ENCODE measurements at places on chromosomes 2 and 18.
A peak's percentile ranks its signal among the peaks of the same experiment; 100 is the strongest.

DNA sequence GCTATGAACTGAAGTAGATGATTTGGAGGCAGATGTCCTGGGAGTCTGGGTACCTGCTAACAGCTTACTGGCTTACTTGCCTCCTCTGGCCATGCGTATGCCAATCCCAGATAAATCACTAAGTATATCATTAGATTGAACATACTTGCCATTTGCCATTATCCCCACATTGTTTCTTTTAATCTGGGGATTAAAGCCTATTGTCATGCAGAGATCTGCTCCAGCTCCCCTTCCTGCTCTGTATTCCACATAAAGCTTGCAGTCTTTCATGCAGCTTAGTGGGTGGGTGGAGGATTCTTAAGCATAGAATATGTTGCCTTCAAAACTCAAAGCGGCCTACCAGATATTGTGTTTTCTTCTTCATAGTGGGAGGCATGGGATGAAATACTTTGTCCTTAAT, 311.8 kb upstream of the MMADHC start:
- H3K36me3 ChIP-seq, result no peaks in the 10 kb centered on the region
- H3K27ac ChIP-seq, result no peak overlapping the region
- no peak overlapping the region for H3K4me3 ChIP-seq
- no peaks in the 10 kb centered on the region for H3K27me3 ChIP-seq

DNA sequence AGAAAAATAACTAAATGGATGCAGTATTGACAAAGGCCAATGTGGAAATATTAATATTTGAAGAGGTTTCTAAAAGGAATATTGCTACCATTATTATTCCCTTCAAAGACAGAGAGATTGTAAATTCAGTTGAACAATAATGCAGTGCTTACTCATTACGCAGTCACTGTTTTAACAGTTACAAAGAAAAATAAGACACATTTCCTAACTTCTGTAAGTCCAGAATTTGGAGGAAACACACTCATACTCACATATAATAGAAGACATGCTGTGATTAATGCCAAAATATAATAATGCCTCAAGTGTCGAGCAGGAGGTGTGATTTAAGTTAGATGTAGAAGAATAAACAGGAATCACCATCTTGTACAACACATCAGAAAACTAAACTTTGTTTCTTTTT, 389.2 kb downstream of the FBXO15 start:
- no peaks in the 10 kb centered on the region for H3K36me3 ChIP-seq
- DNase-seq, result no peak
- no peaks in the 10 kb centered on the region for H3K27me3 ChIP-seq
- H3K4me1 ChIP-seq, result no peaks in the 10 kb centered on the region
- no peak overlapping the region for H3K4me3 ChIP-seq
- no peak overlapping the region for H3K27ac ChIP-seq

GRCh38 chr2:29129586-29130281, 14.5 kb downstream of the CLIP4 start:
- H3K4me3 ChIP-seq, result no peak overlapping the region
- DNase-seq, result no peak
- H3K27ac ChIP-seq, result no peak overlapping the region
- H3K36me3 ChIP-seq, result peaks cover 7% of the 10 kb centered on the region
- no peaks in the 10 kb centered on the region for H3K4me1 ChIP-seq
- H3K27me3 ChIP-seq, result no peaks in the 10 kb centered on the region

DNA sequence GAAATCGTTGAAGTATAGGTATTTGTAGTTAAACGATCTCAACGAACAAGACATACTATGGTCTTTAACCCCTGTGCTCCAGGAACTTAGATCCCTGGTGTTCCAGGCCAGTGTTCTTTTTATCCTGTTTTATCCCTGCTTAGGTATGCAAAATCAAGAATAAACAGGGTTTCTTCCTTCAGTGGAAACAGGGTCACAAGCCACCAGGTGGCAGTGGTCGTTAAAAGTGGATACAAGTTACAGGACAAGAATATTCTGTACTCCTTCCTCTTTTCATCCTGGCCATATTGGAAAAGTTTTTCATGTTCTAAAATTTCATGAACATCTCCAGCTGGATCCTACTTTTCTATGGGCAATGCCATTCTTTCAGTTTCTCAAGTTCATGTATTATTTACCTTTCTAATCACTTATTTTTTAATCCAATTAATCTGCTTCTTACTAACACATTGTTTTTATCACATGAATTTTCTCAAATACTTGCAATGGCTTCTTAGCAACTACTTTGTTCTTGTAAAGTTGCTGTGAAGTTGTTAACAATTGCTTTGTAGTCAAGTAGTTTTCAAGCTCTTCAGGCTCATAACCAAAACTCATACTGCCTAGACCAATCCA, 16.4 kb upstream of the HNMT start:
- no peaks in the 10 kb centered on the region for H3K27me3 ChIP-seq
- no peaks in the 10 kb centered on the region for H3K36me3 ChIP-seq
- no peak overlapping the region for H3K4me3 ChIP-seq
- peak overlapping the region; percentile 35 for H3K27ac ChIP-seq
- no peaks in the 10 kb centered on the region for H3K4me1 ChIP-seq
- DNase-seq, result peak; percentile 38

DNA sequence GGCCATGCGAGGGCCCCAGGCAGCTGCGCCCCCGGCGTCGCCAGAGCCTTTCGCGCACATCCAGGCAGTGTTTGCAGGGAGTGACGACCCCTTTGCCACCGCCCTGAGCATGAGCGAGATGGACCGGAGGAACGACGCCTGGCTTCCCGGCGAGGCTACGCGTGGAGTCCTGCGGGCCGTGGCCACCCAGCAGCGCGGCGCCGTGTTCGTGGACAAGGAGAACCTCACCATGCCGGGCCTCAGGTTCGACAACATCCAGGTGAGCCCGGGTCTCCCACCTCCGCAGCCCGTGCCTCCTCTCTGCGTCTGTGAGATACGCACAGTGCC, 8.9 kb downstream of the TRAPPC12 start:
- H3K27ac ChIP-seq, result no peak overlapping the region

DNA sequence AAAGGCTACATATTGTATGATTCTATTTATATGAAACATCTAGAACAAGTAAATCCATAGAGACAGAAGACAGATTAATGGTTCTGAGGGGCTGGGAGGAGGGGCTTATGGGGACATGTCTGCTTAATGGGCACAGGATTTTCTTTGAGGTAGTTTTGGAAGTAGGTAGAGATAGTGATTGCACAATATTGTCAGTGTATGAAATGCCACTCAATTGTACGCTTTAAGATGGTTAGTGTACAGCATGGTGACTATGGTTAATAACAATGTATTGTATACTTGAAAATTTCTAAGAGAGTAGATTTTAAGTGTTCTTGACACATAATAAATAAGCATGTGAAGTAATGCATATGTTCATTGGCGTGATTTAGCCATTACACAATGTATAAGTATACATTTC, 68.4 kb downstream of the SP3 start:
- H3K27me3 ChIP-seq, result no peaks in the 10 kb centered on the region
- no peak overlapping the region for H3K4me3 ChIP-seq
- no peak overlapping the region for H3K27ac ChIP-seq
- H3K4me1 ChIP-seq, result no peaks in the 10 kb centered on the region
- no peak for DNase-seq
